ENCODE measurements at places on chromosomes 1 and 21.

DNA sequence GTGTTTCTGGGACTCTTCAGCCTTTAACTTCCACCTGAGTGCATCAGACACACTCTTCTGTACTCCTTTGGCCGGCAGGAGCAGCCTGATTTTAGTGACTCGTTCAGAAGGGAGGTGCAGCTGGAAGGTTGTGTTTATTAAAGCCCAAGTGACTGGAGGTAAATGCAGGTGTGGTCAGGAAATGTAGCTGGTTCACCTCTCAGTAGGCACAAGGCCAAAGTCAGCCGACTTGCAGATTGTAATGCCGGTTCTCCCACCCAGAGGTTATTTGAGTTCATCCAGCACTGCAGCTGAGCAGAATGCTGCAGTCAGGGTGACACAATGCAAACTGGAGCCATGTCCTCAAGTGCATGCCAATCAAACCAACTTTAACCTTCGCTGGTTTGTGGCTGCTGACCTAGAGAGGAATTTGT, 91.5 kb downstream of the SPATA46 start:
- no peak for DNase-seq

GRCh38 chr1:68449901-68450300, at the start of gene RPE65:
TSS of gene RPE65 (minus strand) at chr1:68449954. CDS start at chr1:68449905, 49 bp downstream.
- DNase-seq, result no peak

DNA sequence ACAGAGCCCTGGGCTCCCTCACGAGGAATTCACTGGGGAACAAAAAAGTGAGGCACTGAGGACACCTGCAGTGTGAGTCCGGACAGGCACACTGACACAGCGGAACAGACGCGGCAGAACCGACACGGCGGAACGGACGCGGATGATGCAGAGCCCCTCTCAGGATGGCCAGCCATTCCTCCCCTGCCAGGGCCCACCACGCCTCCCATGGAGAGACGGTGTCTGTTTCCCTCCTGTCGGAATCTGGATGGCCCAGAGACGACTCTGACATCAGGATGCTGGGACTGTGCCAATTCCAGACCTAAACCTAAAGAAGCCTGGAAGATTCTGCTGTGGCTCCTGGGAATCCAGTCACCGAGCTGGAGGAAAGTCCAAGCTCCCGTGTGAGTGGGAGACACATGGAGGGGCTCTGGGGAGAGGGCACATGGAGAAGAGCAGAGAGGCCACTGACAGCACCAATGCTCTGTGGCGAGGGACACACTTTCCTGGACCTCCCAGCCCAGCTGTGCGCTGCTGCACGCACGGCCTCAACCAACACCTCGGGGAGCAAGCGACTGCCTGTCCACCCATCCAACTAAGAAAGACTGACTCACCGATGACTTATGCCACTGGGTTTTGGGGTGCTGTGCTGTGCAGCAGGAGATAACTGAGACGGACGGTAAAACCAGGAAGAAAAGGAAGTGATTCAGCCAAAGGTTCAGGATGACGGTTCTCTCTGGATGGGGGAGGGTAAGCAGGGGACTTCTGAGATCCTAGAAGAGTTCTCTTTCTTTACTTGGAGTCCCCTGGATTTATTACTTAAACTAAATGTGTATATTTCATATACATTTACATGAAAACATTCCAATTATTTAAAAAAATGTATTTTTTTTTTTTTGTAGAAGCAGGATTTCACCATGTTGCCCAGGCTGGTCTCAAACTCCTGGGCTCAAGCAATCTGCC, 23.3 kb downstream of the ZBTB17 start:
- DNase-seq, result no peak

DNA sequence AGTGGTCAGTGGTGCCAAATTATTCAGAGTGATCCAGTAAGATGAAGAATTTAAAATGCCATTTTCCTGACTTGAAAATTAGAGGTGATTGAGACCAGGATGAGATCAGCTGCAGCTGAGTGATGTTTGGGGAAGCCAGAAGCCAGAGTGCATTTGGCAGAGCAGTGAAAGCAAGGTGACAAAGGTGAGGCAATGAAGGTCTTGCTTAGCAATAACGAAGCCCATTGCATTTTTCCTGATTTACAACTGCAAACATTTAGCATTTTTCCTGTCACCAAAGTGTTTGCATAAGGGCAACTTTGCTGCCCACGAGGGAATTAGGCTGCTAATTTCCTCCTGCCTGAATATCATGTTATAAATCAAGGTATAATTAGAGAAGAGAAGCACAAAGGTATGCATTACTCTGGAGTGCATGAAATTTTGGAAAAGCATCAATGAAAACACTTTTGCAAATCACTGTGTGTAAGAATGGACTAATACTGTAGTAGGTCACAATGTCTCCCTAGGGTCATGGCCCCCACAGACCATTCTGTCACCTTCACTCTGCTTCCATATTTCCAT, 188.2 kb upstream of the LYPLAL1 start:
- no peak for DNase-seq

- DNase-seq, result no peak
Measured at GRCh38 chr1:94111879-94112278, 9.1 kb downstream of the ABCA4 start.

DNA sequence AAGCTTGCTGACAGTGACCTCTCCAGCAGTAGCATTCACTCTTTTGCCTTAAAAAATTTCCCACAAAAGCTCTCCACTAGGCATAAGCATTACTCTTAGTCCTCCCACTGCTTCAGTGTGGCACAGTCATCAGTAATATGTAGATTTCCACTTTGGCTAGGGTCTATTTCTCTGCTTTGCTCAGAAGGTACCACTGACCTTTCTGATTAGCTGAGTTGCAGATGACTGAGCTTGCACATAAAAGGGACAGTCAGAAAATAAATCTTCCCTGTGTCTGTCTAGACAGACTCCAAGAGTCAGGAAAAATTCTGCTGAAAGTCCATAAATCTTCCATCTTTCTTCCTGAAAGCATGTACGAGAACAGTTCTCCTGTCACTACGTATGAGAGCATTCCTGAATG, 56.6 kb upstream of the APP start:
- DNase-seq, result no peak

- DNase-seq, result no peak
Measured at GRCh38 chr1:109776206-109776835, 12.6 kb upstream of the EPS8L3 start.

DNA sequence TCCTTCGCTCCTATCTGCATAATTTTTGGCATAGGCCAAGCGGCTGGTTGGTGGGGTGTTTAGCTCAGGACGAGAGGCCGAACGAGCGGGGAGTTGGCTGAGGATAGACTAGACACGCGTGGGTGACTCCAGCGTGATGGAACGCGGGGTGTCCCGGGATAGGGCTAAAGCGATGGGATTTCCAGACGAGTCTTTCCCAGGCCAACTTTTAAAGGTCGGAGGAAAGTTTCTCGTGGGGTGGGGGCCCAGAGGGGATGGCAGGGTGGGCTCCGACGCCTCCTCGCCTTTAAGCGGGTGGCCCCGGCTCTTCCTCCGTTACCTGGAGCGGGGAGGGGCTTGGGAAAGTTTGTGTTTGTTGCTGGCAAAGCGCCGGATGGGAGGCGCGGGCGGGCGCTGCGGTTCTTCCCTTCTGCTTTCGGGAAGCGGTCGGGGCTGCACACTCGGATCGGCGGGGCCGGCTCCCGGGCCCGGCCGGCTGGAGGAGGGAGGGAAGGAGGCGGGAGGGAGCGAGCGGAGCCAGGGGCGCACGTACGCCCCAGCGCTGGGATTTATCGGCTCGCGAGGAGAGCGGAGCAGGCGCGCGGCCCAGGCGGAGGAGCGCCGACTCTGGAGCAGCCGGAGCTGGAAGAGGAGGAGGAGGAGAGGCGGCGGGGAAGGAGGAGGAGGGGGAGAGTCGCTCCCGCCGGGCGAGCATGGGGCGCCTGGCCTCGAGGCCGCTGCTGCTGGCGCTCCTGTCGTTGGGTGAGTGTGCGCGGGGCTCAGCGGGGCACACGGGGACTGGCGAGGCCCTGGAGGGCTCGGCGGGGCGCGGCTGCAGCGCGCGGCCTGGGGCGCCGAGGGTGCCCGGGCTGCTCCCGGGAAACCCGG, at the start of gene PTGFRN:
Gene PTGFRN (plus strand): TSS at position 405 of the 867 bp plus-strand sequence. CDS start 288 bp downstream, at position 693.
- no peak for DNase-seq

GRCh38 chr1:66353257-66353656, 180.7 kb upstream of the SGIP1 start:
- DNase-seq, result no peak

DNA sequence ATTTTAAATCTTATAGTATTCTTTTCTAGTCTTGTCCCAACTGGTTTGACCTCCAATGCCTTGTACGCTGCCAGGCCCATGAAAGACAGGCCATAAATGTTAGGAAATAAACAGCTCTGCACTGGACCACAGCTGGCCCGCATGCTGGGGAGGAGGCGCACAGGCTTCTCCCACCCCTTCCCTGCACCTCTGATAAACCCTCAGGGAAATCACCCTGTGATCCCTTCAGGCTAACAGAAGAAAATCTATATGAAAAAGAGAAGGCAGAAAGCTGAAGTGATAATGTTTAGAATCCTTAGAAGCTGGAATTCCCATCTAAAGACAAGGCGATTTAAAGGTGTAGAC, 41.5 kb downstream of the COLGALT2 start:
- no peak for DNase-seq

GRCh38 chr1:175158170-175158591, 34.4 kb downstream of the KIAA0040 start:
- no peak for DNase-seq

DNA sequence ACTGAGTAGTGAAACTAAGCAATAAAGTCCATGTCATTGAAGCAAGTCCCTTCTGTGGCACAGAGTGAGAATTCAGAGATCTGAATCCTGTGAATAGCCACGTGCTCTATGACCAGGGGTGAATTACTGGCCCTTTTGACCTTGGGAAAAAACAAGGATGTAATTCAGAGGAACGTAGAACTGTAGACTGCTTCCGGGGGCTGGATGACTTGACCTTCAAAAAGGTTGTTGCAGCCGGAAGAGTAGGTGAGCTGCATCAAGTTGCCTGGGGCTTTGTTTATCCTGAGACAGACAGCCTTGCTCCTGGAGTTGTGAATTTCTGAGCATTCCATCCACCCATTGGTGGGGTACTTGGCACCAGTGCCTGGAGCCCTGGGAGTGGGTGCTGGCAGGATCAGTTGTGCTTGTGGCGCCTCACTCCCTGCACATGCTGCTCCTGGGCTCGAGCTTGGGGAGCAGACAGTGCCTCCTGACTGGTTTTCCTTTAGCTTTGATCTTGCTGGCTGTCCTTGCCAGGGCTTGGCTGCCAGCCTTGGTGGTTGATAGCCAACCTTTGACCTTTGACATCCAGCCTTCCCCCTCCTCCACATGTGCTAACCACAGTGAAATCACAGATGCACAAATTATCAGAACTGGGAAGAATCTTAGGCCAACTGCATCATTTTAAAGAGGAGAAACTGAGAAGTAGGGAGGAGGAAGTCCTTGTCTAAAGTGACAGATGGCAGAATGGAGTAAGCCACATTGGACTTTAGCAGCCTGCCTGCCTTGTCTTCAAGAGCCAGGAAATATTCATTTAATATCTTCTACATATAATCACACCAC, 16.2 kb upstream of the MYOG start:
- DNase-seq, result no peak

DNA sequence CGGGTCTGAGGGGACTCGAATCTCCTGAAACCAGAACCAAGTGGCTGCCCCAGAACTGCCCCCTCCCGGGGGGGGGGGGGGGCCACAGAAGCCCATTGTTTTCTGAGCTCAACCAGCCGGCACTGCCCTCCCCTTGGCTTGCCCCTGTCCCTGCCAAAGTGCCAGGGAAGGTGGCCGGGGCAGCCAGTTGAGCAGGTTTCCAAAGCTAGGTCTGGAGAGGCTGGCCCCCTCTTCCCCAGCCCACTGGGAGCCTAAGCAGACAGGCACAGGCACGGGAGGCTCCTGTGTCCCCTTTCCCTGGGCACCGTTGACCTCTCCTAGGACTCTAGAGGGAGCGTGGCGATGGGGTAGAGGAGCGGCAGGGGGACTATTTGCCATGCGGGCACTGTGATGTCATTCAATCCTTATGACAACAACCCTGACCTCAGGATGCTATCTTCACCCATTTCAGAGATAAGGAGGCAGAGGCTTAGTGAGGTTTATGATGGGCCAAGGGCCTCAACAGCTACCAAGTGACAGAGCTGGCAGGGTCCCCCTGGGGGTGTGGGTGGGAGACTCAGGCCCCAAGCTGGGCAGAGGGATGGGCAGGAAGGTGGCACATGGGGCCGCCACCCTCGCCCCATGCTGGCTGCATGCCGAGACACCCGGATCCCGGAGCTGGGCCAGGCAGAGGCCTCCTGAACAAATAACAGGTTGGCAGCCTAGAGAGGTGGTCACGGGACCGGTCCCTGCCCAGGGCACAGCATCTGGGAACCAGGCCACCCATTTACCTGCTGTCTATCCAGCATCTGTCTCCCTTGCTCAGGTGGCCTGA, 35.0 kb downstream of the RAP1GAP start:
- DNase-seq, result no peak

DNA sequence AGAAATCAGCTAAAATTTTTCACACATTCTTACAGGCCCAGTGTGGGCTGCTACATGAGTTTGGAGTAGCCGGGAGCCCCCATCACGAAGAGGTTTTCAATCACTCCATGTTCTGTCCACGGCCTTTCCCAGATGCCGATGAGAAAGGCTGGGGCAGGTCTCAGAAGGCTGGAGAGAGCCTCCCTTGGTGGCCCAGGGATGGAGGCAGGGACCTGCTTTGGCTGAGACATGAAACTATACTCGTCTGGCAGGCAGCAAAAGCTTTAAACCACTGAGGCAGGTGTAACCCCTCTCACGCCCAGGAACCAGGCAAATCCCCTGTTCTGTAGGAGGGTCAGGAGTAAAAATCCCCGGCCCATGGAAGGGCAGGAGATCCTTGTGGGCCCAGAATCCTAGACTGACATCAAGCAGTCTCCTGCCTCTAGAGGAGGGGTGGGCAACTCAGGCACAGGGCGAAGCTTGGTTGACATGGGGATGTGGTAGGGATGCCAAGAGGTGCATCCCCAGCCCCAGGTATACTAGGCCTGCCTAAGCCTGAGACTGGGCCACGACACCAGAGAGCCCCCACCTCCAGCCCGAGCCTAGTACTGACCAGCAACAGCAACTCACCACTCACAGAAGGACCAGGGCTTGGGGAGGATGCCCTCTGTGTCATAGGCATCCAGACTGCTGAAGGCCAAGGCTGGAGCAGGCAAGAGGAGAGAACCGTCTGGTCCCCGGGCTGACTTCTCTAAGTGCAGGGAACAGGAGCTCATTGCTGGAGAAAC, 9.1 kb downstream of the MMEL1 start:
- DNase-seq, result no peak

GRCh38 chr1:107318932-107319331, 178.1 kb downstream of the NTNG1 start:
- DNase-seq, result no peak

GRCh38 chr1:94831641-94832040, 11.5 kb downstream of the SLC44A3 start:
- DNase-seq, result no peak

- no peak for DNase-seq
Measured at GRCh38 chr21:45864436-45864835, 117.1 kb upstream of the COL6A1 start.
